ENCODE measurements at places on chromosomes 7 and 10.

DNA sequence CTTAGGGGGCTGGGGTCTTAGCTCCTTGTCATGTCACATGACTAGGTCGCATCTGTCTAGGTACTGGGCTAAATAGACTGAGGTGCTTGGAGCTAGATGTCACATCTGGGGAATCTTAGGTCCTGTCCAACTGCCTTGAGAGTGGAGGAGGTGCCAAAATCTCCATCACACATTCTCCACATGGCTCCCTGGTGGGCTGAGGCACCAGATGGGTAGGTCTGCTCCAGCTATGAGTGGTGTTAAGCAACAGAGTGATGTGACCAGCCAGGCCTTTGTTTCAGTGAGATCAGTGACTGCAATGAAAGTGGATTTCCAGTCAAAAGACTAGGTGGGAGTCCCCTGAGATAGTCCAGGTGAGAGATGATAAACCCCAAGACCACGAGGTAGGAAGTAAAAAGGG lies 251.8 kb downstream of the BMPER start:
- DNase-seq: no peak

- no peak for DNase-seq
Measured at GRCh38 chr10:8325024-8325980, 270.8 kb downstream of the GATA3 start.

GRCh38 chr7:117564080-117564479 lies 84.3 kb downstream of the CFTR start:
- no peak for DNase-seq

DNA sequence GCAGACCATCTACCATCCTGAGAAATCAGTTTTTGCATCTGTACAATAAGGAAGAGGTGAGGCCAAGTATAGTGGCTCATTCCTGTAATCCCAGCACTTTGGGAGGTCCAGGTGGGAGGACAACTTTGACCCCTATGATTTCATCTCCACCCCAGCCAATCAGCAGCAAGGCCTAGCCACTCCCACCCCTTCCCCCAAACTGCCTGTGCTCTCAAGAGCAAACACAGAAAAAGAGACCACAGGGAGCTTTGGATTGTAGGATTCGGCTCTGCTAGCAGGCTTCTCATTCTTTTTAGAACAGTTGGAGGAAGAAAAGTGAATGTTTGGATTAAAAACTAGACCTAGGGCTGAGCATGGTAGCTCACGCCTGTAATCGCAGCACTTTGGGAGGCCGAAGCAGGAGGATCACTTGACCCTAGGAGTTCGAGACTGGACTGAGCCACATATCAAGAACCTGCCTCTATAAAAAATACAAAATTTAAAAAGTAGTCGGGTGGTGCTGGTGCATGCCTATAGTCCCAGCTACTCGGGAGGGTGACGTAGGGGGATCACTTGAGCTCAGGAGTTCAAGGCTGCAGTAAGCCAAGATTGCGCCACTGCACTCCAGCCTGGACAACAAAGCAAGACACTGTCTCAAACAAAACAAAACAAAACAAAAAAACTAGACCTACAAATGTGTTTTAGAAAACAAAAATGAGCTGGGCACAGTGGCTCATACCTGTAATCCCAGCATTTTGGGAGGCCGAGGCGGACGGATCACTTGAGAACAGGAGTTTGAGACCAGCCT lies 25.1 kb upstream of the PROSER2 start:
- DNase-seq: no peak

DNA sequence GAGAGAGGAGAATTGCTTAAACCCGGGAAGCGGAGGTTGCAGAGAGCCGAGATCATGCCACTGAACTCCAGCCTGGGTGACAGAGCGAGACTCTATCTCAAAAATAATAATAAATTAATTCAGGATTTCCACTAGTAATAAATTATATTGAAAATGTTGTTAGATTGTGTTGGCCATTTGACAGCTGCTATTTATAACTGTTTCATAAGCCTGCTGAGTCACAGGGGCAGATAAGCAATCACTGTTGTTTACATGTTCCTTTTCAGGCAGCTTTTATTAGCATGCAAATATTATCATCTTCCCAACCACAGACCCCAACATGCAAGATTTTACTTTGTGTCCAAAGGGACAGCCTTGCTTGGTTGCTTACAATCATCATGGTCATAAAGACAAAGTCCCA lies 49.5 kb upstream of the ZNF138 start:
- no peak for DNase-seq

Data from T1000 (cell line).